ENCODE measurements at places on chromosomes 13 and 19.

DNA sequence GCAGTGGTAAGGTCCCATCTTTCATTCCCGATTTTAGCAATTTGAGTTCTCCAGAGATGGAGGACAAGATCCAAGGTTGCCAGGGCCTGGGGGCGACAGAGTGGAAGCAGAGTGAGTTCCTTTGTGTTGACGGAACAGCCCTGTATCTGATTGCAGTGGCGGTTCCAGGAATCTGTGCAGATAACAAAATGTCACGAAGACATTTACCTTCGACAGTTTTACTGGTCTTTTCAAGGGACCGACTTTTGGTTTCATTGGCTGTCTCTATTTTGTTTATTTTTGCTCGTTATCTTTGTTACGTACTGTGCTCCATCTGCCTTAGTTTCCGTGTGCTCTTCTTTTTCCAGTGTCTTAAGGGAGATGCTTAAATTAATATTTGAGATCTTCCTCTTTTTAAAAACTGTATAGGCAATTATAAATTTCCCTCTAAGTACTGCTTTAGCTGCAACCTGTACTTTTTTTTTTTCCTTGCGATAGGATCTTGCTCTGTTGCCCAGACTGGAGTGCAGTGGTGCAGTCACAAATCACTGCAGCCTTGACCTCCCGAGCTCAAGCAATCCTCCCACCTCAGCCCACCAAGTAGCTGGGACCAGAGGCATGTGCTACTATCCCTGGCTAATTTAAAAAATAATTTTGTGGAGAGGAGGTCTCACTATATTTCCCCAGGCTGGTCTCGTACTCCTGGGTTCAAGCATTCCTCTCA lies 23.2 kb downstream of the KDM4B start:
- DNase-seq, result no peak

- DNase-seq, result no peak
Observed at GRCh38 chr13:71770710-71771109, 96.3 kb downstream of the DACH1 start.

DNA sequence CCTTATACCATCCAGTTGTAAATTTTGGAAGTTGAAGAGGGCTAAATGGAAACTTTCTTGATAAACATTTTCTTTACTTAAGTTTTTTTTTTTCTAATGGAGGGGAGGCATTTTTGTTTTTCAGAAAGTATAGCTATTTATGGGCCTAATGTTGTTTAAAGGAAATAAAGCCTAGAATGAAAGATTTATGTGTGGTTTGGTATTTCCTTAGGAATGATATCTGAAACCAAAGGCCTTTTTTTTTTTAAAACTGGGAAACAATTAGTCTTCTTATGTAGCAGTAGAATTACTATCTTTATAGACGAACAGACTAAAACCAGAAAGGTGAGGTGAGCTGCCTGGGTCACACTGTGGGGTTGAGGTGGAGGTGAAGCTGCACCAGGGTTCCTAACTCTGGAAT lies 80.1 kb downstream of the ESD start:
- peak; percentile 19 for DNase-seq

GRCh38 chr19:35216016-35216832 lies 12.3 kb downstream of the FAM187B start:
- no peak for DNase-seq

DNA sequence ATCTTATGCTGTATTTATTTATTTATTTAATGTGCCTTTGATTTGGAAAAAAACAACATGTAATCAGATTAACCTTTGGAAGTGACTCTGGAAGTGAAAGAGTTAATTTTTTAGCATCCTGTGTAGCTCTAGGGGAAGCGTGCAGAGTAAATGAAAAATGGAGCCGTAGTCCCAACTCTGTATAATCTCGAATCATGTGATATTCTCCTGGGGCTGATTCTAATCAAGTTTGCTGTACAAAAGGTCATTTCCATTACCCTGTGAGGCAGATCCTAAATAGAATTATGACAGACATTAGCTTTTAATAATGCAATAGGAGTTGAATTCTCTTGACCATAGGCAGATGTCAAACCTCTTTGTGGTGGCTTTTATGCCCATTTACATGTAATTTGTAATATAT lies 238.6 kb upstream of the CSNK1A1L start:
- DNase-seq, result no peak

- no peak for DNase-seq
Observed at GRCh38 chr13:48775285-48775684, 121.6 kb downstream of the CYSLTR2 start.

GRCh38 chr13:30607908-30608307 lies 9.8 kb upstream of the USPL1 start:
- no peak for DNase-seq

DNA sequence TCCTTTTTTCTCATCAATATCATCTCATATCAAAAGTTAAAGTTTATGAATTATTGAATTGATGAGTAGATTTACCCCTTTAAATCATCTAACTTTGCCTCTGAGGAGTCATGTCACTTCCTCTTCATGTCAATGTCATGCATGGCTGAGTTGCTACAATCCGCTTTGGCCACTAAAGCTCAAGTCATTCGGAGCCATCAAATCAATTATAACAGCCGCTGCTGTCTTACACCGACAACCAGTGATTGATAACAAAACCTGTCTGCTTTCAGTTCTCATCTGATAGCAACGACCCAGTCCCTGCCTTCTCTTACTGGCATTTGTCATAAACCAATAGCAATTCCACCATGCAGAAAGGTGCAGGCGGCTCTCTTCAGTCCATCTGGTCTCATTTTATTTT lies 429.3 kb downstream of the DIAPH3 start:
- no peak for DNase-seq

GRCh38 chr19:31280287-31281006 lies 68.8 kb downstream of the TSHZ3 start:
- DNase-seq, result no peak

DNA sequence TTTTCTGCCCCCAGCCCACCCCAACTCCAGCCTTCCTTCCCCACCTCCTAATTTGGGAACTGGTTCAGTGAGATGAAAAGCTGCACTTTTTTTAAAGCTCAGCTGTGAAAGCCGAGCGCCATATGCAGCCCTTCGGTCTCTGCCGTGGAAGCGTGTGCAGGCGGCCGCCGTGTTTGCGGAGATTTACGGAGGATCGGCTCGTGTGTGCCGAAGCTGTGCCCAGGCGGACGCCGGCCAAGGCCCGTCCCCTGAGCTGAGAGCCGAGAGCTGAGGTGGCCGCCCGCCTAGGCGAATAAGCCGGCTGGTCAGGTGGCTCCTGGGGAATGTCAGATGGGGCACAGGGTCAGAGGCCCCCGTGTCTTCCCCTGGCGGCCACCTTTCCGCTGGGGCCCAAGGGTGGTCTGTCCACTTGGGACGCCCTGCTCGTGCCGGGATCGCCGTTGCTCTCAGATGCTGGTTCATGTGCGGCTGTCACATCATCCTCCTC lies 78.7 kb downstream of the ZNF536 start:
- no peak for DNase-seq

DNA sequence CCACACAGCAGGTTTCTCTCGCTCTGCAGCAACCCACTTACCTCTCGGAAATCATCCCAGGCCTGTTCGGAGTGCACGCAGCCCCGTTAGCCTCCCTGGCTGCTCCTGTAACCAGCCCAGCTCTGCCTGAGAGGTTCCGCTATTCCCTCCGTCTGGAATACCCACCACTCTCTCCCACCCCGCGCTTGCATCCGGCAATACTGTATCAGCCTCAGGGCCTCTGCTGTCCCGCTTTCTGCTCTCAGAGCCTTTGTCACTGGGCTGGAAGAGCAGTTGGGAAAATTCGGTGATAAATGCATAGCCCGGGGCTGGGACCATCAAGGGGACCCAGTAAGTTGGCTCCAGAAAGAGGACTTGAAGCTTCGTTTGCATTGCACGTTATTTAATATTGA lies 759 bp upstream of the TLE6 start:
- no peak for DNase-seq

DNA sequence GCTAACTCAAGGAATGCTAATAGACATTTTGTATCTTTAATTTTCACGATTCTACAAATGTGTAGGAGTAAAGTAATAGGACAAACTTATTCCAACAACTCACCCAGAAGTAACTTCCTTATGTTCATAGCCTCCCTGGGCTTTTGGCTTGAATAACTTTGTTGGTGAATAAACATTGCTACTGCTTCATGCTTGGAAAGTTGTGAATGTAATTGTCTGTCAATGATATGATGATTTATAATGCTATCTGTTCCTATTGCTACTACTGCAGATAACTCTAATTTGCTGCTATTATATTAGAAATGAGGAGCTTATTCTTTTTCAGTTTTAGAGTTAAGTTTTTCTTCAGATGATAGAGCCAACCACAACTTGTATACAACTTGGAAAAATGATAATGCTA lies 307.7 kb downstream of the PCDH9 start:
- DNase-seq, result no peak

- DNase-seq, result no peak
Observed at GRCh38 chr13:60716313-60716712, 319.3 kb downstream of the TDRD3 start.

GRCh38 chr13:91397595-91397994 lies 826 bp upstream of the GPC5 start:
- DNase-seq, result no peak

DNA sequence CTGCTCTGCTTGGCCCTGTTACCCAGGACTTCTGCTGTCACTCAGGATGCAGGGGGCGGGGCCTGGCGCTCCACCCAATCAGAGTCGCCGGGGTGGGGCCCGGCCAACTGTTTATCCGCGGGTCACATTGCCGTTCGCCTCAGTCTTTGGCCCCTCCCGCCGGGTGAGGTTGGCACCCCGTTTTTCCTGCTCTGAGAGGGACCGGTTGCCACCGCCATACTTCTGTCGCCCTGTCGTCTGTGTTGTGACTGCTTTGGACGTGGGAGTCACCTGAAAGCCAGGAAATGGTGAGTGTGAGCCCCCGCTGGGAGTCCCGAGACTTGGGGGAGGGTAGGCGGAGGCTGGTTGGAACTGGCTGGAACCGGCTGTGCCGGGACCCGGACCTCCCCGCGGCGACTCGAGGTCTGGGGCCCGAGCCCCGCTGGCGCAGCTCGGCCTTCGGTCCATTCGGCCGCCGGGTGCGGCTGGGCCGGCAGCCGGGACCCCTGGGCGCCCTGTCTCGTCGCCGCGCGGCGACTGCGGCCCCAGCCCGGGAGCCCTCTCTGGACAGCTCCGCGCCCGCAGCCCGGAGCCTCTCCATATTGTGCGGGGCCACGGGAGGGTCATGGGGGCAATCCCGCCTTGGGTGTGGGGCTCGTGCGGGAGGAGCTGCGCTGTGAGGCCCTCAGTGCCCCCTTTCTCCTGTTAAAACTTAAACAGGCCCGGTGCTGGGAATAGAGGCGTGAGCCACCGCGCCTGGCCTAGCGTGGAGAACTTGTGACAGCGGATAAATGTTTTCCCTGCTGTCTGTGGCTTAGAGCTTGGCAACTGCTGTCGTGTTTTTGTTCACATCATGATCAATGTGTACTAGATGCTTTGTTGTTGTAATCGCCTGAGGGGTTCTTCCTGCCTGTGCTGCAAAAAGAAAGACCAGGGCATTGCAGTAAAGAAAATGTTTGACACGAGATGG lies at the start of gene ZNF844:
Gene ZNF844 (plus strand): TSS at position 142 of the 949 bp plus-strand sequence. CDS start 143 bp downstream, at position 285.
- DNase-seq, result peak; percentile 95

GRCh38 chr13:79810669-79811068 lies 329.7 kb downstream of the NDFIP2 start:
- DNase-seq, result peak; percentile 29

GRCh38 chr13:113992276-113993005 lies 18.6 kb upstream of the C13orf46 start:
- no peak for DNase-seq

DNA sequence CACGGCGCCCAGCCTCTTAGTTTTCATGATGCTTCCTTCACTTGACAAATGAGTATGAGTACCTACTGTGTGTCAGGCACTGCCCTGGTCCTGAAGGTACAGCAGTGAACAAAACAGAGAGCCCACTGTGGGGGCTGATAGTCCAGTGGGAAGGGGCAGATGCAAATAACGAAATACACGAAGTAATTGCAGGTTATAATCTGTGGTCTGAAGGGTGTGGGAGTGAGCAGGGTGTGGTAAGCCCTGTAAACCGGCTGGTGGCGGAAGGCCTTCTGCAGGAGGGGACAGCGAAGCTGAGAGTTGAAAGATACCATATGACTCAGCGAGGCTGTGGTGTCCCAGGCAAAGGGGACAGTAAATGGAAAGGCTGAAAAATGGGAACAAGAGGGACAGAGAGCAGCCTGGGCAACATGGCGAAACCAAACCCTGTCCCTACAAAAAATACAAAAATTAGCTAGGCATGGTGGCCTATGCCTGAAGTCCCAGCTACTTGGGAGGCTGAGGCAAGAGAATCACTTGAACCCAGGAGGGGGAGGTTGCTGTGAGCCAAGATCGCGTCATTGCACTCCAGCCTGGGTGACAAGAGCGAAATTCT lies 60.5 kb downstream of the MAP4K1 start:
- no peak for DNase-seq

DNA sequence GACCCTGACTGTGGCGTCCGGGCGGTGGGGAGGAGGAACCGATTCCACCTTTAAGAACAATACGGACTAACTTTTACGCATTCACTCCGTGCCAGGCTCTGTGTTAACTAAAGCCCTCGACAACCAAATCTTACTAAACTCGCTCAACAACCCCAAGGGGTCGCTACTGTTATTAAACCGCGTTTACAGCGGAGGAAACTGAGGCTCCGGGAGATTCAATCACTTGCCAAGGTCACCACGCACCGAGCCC lies 1.2 kb downstream of the SAMD1 start:
- DNase-seq, result no peak

GRCh38 chr13:48600374-48601364 lies 53.1 kb upstream of the CYSLTR2 start:
- peak; percentile 62 for DNase-seq

Measured in umbilical cord (tissue), 2 donors.